Kidney tubule cell (primary cell): ENCODE measurements at places on chromosomes 6 and 20.

GRCh38 chr6:62393608-62394007, 107.6 kb upstream of the KHDRBS2 start:
- no peak for DNase-seq

DNA sequence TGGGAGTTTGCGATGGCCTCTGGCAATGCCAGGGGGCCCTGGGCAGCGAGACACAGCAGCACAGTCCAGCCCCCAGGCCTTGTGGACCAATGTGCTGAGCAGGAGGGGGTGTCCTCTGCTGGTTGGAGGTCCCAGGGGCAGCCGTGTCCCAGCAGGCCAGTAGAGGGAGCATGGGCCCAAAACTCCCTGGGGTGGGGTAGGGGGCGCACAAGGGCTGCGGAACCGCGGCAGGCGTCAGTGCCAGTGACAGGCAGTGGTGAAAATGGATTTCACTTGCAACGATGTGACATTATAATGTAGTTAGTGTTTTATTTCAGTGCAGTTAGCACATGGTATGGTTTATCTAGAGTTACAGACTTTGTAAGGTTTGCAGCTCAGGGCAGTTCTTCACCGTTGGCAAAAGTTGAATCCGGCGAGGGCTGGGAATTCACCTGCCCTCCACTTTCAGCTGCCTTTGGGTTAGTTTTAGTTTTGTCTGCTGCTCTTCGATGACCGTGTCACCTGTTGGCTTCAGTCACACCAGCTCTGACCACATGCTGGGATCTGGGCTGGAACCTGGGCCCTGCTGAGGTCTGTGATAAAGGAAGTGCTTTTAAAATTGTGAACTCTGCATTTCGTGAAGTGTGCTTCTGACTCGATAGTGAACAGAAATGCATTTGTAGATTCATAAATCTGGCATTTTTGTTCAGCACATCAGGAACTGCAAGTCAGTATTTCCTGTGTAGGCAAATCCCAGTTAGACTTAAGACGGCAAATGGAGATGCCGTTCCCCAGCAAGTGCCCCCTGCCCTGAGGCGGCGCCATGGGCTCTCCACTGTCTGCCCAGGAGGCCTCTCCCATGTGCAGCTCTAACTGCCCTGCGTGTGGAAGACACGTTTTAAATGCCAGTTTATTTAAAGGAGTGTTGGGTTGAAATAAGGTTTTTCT, 46.8 kb downstream of the PYGB start:
- peak; percentile 35 for DNase-seq

- DNase-seq: no peak
Observed at GRCh38 chr20:43188861-43189553, 699 bp downstream of the PTPRT start.

- DNase-seq: no peak
Observed at GRCh38 chr6:44480097-44480541, 92.6 kb downstream of the CDC5L start.

GRCh38 chr20:32986331-32986966, 17.8 kb downstream of the SUN5 start:
- no peak for DNase-seq

GRCh38 chr20:46964618-46965455, 70.2 kb downstream of the EYA2 start:
- no peak for DNase-seq

- DNase-seq: peak; percentile 39
Observed at GRCh38 chr6:68427630-68428029, 207.5 kb upstream of the ADGRB3 start.

GRCh38 chr6:130778946-130779657, 48.1 kb upstream of the SMLR1 start:
- DNase-seq: peak; percentile 17

- no peak for DNase-seq
Observed at GRCh38 chr6:22081709-22082108, 215.1 kb downstream of the PRL start.

DNA sequence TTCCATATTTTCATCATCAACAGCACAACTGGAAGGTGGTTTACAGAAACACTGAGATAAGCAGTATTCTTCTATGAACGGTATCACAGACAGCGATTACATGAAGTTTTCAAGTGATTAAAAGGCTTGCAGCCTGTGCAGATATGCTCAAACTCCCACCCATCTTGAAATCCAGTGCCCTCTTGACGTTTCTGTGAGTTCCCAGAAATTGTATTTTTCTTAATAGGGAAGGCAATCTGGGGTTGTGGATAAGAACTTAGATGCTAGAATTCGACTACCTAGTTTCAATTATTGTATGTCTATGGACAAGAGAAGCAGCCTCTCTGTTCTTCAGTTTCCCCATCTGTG, 290.3 kb downstream of the ZNF217 start:
- DNase-seq: no peak

GRCh38 chr6:110064744-110065524, 86.8 kb downstream of the GPR6 start:
- no peak for DNase-seq

DNA sequence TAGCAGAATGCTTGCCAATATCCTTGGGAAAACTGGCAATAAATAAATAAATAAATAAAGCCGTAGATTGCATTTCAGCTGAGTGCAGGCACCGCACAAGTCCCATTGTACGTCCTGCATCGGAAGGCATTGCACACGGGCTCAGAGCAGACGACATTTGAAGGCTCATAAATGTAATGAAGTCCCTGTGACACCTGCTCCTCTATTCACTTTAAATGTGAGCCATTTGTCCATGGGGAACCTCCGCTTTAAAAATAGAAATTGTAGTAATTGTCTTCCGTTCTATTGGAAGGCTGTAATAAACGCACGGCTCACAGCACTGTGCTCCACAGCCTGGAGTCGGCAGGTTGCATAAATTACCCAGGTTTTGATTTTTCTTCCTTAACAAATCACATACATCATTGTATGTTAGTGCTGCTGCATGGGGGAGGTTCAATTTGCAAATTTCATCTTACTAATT, 32.6 kb downstream of the MYT1 start:
- DNase-seq: no peak

- peak; percentile 24 for DNase-seq
Observed at GRCh38 chr6:150180517-150180916, 37.7 kb downstream of the PPP1R14C start.

- DNase-seq: peak; percentile 80
Observed at GRCh38 chr6:42226161-42226611, 8.5 kb upstream of the MRPS10 start.

- DNase-seq: peak; percentile 22
Observed at GRCh38 chr20:24718696-24719095, 230.4 kb upstream of the CST7 start.

GRCh38 chr6:2222275-2222842, 23.0 kb downstream of the GMDS start:
- DNase-seq: no peak

- peak; percentile 83 for DNase-seq
Observed at GRCh38 chr20:36847009-36847709, 28.8 kb upstream of the TLDC2 start.

DNA sequence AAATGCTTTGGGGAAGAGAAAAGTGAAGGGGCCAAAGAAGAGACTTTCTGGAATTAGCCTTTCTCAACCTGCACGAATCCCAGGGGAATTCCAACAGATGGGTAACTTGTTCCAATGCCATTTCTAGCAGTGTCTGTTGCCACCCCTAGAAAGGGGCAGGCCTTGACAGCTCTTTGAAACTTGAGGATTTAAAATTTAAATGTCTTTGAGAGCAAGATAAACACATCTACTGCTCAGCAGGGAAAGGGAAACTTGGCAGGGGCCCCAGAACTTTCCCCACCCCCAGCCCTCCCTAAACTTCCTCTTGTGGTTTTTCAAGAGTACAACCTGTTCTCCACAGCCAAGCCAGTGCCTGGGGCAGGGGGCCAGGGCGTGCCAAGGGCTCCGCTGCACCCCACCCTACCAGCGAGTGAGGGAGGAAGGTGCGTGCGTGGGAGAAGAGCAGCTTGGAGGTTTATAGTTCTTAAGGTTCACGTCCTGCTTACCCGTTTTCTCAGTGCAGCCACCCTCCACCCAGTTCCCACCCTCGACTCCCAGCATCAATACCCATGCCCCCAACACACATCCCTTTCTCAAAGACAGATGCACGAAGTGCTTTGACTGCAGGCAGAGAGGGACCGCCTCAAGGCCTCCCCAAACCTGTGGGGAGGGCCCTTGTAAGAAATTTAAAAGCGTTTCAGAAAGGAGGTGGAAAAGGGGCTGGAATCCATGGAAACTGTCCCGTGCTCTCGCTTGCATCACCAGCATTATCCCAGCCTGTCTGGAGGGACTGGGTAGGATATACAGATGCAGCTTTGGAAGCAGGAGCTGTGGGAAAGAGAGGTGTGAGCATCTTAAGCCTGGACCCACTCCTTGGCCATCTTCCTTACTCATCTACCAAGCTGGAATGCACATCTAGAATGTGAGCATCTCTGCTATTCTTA, 4.5 kb upstream of the TAF8 start:
- DNase-seq: peak; percentile 63

- no peak for DNase-seq
Observed at GRCh38 chr20:40754339-40754943, 65.4 kb upstream of the MAFB start.

- DNase-seq: no peak
Observed at GRCh38 chr6:108556866-108557493, 3.7 kb upstream of the FOXO3 start.

GRCh38 chr6:84685983-84686584, 78.3 kb downstream of the TBX18 start:
- peak; percentile 29 for DNase-seq

DNA sequence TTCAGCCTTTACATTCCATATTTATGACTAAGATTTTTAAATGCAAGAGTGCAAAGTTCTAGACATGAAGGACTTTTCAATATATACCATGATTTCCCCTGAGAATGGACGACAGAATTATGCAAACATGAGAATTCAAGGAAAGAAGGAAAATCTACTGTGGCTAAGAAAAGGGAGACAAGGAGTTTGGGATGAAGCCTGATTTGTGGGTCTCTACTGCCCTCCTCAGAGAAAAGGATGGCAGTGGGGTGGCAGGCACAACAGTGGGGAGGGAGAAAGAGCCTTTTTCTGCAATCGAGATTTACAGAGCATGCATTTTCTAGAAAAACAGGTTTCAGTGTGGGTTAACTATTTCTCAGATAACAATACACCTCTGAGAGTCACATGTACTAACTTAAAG, 466.9 kb upstream of the NRSN1 start:
- peak; percentile 33 for DNase-seq

GRCh38 chr20:19992996-19993908, 23.9 kb upstream of the NAA20 start:
- DNase-seq: peak; percentile 94

DNA sequence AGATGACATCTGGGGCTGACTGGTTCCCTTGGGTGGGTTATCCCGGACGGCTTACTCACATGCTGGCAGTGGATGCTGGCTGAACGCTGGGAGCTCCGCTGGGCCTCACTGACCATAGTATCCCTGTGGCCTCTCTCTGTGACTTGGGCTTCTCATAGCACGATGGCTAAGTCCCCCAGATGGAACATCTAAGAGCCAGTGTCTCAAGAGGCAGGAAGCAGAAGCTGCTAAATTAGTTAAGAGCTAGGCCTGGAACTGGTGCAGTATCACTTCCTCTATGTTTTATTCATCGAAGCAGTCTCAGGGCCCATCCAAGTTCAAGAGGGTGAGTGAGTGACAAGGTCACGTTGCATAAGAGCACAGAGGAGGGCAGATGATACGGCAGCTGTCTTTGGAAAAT, 116.5 kb upstream of the LAMP5 start:
- no peak for DNase-seq

GRCh38 chr6:5096482-5096881, 11.3 kb downstream of the PPP1R3G start:
- no peak for DNase-seq

GRCh38 chr6:144087789-144088426, 7.5 kb downstream of the SF3B5 start:
- no peak for DNase-seq

DNA sequence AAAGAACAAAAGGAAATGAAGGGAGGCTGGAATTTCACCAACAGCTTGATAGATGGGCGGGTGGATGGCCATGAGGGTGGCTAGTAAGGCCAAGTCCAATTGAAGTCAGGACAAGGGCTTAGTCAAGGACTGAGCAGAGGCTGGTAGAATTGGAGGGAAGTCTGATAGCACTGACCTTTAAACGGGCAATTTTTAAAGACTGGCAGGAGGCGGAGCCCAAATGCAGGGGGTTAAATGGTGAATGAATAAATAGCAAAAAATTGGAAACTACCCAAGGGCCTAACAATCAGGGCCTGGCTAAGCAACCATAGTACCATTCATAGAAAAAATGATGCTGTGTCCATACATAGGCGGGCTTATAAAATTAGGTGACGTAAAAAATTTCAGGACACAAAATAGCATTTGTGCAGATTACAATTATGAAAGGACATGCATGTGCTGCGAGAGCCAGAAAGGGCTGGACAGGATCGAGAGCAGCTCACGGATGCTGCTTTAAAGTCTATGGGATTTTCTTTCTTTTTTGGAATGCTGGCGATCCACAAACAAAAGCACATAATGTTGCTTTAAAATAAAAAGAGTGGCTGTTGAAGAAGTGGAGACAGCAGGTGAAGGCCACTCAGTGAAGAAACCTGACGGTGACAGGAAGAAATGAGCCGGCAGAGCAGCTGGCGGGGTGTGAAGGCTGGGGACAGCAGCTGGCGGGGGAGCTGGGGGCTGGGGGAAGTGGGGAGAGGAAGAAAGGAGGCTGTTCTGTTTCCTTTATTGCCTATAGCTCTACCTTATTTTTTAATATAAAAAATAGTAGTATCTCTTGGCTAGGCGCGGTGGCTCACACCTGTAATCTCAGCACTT, 42.8 kb upstream of the TAF8 start:
- DNase-seq: no peak

GRCh38 chr6:167470836-167471547, 146.1 kb downstream of the TTLL2 start:
- no peak for DNase-seq

GRCh38 chr20:32872266-32872665, 13.5 kb downstream of the EFCAB8 start:
- no peak for DNase-seq

GRCh38 chr6:78670802-78671201, 196.5 kb upstream of the IRAK1BP1 start:
- no peak for DNase-seq

DNA sequence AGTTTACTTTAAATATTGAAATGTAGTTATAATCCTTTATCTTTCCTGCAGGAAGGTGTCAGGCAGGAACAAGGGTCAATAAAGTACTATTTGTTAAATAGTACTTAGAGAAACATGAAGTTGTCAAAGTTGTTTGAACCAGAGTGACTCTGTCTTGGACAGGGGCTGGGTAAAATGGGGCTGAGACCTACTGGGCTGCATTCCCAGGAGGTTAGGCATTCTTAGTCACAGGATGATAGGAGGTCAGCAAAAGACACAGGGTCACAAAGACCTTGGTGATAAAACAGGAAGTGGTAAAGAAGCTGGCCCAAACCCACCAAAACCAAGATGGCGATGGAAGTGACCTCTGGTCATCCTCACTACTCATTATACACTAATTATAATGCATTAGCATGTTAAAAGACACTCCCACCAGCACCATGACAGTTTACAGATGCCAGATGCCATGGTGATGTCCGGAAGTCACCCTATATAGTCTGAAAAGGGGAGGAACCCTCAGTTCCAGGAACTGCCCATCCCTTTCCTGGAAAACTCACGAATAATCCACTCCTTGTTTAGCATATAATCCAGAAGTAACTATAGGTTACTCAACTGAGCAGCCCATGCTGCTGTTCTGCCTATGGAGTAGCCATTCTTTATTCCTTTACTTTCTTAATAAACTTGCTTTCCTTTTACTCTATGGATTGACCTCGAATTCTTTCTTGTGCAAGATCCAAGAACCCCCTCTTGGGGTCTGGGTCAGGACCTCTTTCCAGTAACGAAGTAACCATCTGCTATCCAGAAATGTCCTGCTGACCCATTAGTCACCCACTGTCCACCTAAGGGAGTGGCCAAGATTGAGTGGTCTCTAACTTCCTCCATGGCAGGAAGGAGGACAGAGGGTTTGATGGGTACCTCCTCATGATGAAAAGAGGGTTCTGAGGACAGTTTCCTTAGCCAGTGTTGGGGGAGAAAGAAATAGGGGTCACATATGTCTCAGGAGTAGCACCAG, 19.6 kb downstream of the SLC22A2 start:
- peak; percentile 93 for DNase-seq
